ENCODE measurements at places on chromosomes 11 and 22. TPM values are rescaled to one million over a fixed set of nuclear protein-coding genes. Genes with fewer than 3 reads are reported as not detected.

The APOL5 gene
- total RNA-seq: not detected

The TBX1 gene
- 6.5 TPM for total RNA-seq

The C22orf42 gene
- total RNA-seq: not detected

The MMP13 gene
- not detected for total RNA-seq

The DDI1 gene
- total RNA-seq: not detected

The UBQLNL gene
- total RNA-seq: 0.04 TPM

The FEN1 gene
- total RNA-seq: 66.1 TPM

The GGTLC3 gene
- total RNA-seq: not detected

The FDX1 gene
- 9.5 TPM for total RNA-seq

The NCAPH2 gene
- 47.6 TPM for total RNA-seq

The CASP4 gene
- 192 TPM for total RNA-seq

The GRAP2 gene
- total RNA-seq: not detected

The SCGB1D2 gene
- not detected for total RNA-seq

The CEP126 gene
- total RNA-seq: 1.3 TPM

The GVQW3 gene
- total RNA-seq: 0.79 TPM

The ABCG4 gene
- total RNA-seq: 0.35 TPM

The EPS8L2 gene
- 2.0 TPM for total RNA-seq

The RTN4R gene
- 0.46 TPM for total RNA-seq

The SMTNL1 gene
- total RNA-seq: not detected

The GP1BB gene
- 0.79 TPM for total RNA-seq

The SLC22A8 gene
- total RNA-seq: not detected

The FAM227A gene
- total RNA-seq: 0.46 TPM

The PHETA2 gene
- 25.4 TPM for total RNA-seq

The SERHL2 gene
- 3.4 TPM for total RNA-seq

The C11orf42 gene
- not detected for total RNA-seq

The MUC2 gene
- total RNA-seq: not detected

The OR5D13 gene
- total RNA-seq: not detected

The LMNTD2 gene
- 0.56 TPM for total RNA-seq

The HPX gene
- 0.32 TPM for total RNA-seq

The SCGB2A2 gene
- total RNA-seq: not detected

The ART1 gene
- not detected for total RNA-seq

The MMP1 gene
- total RNA-seq: 1,378 TPM

The OR5AR1 gene
- total RNA-seq: not detected

The MOB2 gene
- 46.0 TPM for total RNA-seq

The PPFIBP2 gene
- 1.6 TPM for total RNA-seq

The CCDC87 gene
- 0.21 TPM for total RNA-seq

The PHOX2A gene
- total RNA-seq: not detected

The KDELR3 gene
- 29.3 TPM for total RNA-seq

The TEAD1 gene
- total RNA-seq: 25.1 TPM

The TSPAN18 gene
- 11.1 TPM for total RNA-seq

The OR6X1 gene
- not detected for total RNA-seq

The GAS2 gene
- 0.88 TPM for total RNA-seq

The PKNOX2 gene
- not detected for total RNA-seq

The NXPE1 gene
- not detected for total RNA-seq

The RCN1 gene
- 401 TPM for total RNA-seq

The LSP1 gene
- not detected for total RNA-seq

The KRTAP5-9 gene
- not detected for total RNA-seq

The OR10A2 gene
- not detected for total RNA-seq

The OR5B21 gene
- total RNA-seq: not detected

The C1QTNF4 gene
- 0.11 TPM for total RNA-seq

The LMO1 gene
- total RNA-seq: not detected

The ATL3 gene
- 123 TPM for total RNA-seq

The MS4A3 gene
- not detected for total RNA-seq

The PRG3 gene
- total RNA-seq: not detected

The CUL5 gene
- total RNA-seq: 39.5 TPM

The TRIM48 gene
- total RNA-seq: not detected

The OR2AT4 gene
- not detected for total RNA-seq

The BEST1 gene
- total RNA-seq: under 0.01 TPM

The MLC1 gene
- total RNA-seq: not detected

All from pulmonary artery endothelial cell (primary cell).